Activated CD4-positive, alpha-beta T cell treated with anti-CD3 and anti-CD28 coated beads for 1 hour (primary cell): ENCODE measurements at places on chromosomes 6 and 20.

DNA sequence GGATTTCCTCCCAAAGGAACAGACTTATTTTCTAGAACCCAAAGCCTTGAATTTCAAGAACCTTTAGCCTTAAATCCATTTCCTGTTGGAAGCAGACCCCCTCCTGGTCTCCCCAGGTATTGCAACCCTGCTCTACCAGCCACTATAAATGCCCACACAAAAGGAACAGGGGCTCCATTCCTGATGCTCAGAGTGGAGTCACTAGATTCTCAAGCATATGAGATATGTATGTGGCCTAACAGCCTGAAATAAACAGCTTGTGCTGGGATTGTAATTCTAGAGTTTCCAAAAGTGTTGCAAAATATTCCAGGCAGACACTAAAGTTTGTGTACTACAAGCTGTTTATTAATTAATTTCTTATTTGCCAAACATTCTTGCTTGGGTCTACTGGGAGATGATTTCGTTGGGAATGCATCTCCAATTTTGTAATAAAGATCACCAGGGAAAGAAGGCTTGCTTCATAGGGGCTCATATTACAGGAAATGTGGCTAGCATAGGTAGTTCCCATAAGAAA, 44.8 kb downstream of the RIPOR3 start:
- DNase-seq = no peak

GRCh38 chr20:35467339-35468224, 12.2 kb downstream of the CEP250 start:
- no peak for DNase-seq

- no peak for DNase-seq
Observed at GRCh38 chr6:33848484-33848883, 44.7 kb upstream of the MLN start.

- no peak for DNase-seq
Observed at GRCh38 chr20:8318965-8319625, 187.0 kb downstream of the PLCB1 start.

GRCh38 chr6:42390228-42390934, 61.3 kb downstream of the TRERF1 start:
- peak; percentile 30 for DNase-seq

- DNase-seq = no peak
Observed at GRCh38 chr20:21179757-21180156, 53.9 kb downstream of the KIZ start.

DNA sequence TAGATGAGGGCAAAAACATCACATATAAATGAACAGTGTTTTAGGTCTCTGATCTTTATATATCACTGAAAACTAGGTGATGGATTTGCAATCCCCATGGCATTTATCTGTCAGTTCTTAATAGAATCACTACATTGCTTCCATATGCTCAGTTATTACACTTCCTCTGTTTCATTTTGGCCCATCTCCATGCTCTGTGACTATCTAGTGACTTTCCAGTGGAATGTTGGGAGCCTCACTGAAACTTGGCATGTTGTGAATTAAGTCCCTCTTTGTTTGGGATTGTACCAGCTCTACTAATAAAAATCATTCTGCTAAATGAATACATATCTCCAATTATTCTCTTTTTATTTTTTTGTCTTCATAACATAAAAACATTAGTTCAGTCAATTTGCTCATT, 226.1 kb upstream of the CEP162 start:
- DNase-seq = no peak

- no peak for DNase-seq
Observed at GRCh38 chr6:52253494-52253893, 9.2 kb upstream of the IL17F start.

- DNase-seq = no peak
Observed at GRCh38 chr6:16464045-16464444, 225.7 kb downstream of the GMPR start.

DNA sequence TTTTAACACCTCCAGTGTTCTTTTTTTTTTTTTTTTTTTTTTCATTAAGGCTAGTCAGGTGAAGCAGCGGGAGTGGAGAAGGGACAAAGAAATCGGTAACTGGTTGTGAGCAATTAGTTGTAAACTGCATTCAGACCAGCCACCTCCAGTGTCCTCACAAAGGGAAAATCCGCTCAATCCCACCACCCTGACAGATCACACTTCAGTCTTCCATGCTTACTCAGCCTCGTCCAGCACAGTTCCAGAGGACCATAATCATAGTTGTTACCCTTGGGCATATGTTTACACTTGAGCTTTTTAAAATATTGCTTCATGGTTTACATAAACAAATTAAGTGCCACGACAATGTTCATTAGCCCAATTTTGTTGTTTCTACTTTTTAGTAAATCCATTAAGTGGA, 10.2 kb downstream of the DYNLRB1 start:
- DNase-seq = no peak

GRCh38 chr6:71205336-71205956, 83.2 kb upstream of the OGFRL1 start:
- DNase-seq = no peak

- DNase-seq = no peak
Observed at GRCh38 chr20:37475252-37475651, 45.8 kb upstream of the NNAT start.

DNA sequence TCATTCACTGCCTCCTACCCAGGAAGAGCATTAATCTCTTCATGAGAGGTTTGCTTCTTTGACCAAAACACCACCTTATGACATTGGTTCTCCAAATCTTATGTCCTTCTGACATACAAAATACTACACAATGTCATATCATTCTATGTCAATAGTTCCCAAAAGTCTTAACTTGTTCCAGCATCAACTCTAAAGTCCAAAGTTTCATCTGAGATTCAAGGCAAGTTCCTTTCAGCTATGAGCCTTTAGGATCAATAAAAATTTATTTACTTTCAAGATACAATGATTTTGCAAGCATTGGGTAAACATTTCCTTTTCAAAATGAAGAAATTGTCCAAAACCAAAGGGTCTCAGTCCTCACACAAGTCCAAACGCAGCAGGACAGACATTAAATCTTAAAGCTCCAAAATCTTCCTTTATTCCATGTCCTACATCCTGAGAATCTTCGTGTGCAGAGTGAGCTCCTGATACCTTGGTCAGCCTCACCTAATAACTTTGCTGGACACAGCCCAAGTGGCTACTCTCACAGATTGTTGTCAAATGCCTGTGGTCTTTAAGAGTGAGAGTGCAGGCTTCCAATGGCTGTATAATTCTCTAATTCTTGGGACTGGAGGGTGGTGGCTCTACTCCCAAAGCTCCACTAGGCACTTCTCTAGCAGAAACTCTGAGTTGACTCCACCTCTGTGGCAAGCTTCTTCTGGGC, 1668.2 kb downstream of the HACE1 start:
- no peak for DNase-seq

- DNase-seq = no peak
Observed at GRCh38 chr6:167266830-167267555, 24.1 kb upstream of the UNC93A start.

DNA sequence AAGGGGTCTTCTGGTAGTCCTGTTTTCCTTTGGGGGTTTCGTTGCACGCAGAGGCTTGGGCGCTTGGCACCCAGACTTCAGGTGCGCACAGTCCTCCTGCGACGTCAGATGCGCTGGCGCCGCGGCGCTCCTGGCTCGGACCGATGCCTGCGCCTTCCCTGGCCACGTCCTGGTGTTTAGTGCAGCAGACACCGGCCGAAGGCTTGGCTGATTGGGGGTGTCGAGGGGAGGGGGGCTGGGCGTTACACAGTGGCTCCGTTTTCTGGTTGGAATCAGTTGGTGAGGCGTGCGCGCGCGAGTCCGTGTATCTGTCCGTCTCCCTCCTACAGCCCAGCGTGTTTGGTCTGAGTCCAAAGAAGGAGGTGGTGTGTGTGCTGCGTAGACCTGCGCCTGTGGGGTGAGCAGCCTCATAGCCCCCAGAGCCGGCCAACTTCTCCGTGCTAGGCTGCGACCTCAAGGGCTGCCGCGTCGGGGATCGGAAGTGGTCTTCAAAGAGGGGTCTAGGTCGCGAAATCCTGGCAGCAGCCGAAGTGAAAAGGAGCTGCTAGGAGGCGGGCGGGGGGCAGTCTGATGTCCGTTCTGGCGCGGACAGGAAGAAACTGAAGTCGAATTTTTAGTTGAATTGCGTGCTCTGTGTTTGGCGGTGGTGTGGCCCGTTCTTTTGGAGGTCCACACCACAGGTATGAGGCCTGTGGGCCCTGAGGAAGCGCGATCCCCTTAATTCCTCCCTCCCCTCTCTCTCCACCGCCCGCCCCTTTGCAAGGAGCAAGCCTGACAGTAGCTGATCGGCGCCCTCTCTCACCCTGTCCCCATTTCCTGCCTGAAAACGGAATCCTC, 1.5 kb downstream of the SYNDIG1 start:
- DNase-seq = no peak
